Suppressor macrophage treated with lipopolysaccharide for 1 hour (primary cell): ENCODE measurements at places on chromosomes 11 and 22.

- no peak for DNase-seq
Measured at GRCh38 chr11:78735711-78736110, 161.0 kb upstream of the NARS2 start.

GRCh38 chr11:74577624-74578396 is 14.6 kb upstream of the POLD3 start:
- no peak for DNase-seq

DNA sequence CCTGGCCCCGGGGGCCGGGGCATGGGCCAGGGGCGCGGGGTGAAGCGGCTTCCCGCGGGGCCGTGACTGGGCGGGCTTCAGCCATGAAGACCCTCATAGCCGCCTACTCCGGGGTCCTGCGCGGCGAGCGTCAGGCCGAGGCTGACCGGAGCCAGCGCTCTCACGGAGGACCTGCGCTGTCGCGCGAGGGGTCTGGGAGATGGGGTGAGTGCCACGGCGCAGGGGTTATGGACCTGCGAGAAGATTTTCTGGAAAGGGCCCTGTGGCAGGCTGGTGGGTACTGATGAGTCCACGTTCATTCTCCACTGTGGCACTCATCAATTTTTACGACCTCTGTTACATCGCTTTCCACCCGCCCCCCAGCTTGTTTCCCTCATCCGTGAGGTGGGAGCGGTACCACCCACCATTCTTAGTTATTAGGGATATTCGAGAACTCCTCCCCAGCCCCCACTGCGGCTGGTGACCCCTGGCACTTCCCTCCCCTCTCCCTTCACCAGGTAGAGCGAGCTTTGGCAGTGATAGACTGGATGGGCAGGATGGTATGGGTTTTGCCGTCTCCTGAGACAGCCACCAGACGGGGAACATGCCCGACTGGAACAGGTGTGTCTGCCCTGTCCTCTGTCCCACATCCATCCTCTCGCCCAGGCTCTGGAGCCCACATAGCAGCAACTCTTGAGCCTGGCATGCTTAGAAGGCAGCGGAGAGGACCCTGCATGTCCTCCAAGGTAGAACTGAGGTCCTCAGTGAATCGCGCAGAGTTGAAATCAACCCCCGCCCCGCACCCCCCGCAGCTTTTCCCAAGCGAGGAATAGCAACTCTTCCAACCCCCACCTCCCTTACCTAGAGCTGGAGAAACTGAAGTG is 562 bp downstream of the DGAT2 start:
- no peak for DNase-seq

DNA sequence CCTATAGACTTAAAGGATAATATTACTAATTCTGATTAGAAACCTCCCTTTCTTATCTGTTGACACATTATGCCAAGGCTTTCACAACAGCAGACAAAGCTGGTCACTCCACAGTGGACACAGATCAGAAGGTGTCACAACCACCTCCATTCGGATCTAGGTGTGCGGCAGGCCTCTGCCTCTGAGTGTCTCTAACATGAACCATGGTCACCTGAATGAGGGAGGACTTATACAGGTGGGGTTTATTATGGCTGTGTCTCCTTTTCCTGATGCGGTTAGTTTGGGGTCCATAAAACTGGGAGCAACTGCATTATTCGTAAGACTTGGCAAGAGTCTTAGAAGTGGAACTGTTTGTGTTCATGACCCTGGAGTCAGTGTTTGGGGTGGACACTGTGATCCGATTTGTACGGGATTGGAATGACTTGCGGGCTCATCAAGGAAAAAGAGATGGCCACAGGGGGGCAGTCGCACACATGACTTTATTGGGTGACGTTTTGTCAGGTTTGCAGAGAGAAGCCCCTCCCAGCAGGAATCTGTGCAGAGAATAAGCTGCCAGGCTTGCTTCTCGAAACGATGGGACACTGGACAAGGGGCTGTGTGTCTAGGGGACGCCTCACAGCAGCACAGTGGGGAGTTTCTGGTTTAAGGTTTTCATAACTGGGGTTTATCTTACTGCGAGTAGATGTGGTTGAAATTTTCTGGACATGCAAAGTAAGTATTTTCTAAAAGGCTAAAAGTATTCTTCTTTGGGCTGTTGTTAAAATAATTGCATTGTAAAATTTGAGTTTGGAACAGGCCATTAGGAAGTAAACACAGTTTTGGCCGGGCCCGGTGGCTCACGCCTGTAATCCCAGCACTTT is 90.6 kb downstream of the GAB4 start:
- DNase-seq = peak; percentile 79

- no peak for DNase-seq
Measured at GRCh38 chr11:69391192-69392103, 90.0 kb upstream of the LINC01488 start.

DNA sequence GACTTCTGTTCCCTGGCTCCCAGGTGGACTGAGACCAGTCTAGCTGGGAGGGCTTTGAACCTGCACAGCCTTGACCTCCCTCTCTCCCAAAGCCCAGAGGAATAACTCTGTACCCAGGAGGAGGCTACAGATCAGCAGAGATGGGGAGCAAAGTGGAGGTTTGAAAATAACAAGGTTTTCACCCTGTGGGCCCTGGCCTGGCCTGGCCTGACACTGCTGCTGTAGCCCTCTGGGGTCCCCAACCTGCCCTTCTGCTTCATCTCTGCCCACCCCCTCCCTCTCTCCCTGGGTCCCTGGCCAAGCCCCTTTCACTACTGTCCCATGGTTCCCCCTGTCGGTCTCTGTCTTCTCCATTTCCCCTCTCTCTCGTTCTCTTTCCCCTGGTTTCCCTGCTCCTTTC is 225.2 kb downstream of the BUD13 start:
- DNase-seq = no peak

GRCh38 chr11:13339195-13340153 is 61.9 kb downstream of the BMAL1 start:
- peak; percentile 49 for DNase-seq

DNA sequence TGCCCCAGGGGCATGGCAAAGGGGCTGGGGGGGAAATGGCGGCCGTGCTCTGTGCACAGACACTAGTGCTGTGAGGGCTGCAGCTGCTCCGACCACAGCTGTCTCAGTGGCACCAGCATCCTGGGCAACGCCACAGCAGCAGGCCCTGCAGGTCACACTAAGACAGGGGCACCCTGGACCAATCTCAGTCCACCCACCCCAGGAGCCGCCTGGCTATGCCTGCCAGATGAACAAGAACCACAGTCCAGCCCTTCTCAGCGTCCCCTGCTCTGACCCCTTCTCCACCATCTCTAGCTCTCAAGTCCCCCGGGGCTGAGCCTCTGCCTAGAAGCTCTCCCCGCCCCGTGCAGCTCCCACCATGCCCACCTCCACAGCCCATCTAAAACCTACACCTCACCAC is 16.5 kb downstream of the TUBGCP6 start:
- no peak for DNase-seq

- peak; percentile 25 for DNase-seq
Measured at GRCh38 chr22:20494978-20495860, at the start of gene KLHL22. KLHL22 (minus strand) TSS chr22:20495795; CDS start chr22:20489211, 6,584 bp downstream.

DNA sequence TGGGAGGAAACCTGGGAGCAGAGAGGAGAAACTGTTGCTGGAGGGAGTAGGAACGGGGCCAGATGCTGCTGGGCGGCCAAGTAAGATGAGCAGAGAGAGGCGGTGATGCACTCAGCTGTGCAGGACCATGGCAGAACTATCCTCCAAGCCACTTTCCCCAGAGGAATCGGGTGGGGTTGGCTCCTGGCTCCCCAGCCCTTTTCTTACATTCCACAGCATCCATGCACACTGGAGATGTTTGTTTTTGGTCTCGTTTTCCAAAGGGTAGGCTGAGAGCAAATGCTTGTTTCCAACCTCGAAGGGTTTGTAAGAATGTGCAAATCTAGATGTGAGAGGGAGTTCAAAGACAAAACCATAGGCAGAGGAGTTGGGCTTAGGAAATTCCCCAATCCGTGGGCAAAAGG is 73.2 kb downstream of the DBX1 start:
- no peak for DNase-seq

DNA sequence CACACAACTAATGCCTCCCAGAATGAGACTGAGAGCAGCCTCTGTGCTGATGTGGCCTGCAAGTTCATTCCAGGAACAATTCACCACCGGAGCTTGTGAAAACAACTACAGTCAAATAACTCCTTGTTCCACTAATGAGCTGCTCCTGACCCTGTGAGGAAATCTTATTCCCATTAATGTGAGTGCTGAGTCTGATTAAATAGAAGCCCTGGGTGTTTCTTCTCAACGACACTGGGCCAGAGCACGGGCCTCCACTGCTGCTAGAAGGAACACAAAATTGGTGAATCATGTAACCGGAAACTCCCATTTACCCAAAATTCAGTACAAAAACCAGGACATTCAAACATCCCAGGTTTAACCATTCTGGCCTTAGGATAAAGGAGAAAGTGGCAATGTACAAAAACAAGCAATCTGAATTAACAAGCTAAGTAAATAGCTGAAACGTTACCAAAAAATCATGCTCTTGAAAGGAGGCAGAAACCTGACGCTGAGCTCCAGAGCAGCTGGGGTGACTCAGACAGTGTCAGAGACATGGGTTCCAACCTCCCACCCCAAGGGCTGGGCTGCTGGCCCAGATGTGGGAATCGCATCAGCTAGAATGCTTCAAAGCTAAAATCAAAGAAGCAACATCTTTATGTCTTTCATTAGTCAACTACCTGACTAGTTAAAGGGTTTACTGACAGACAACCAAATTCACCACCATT is 26.7 kb downstream of the SERGEF start:
- no peak for DNase-seq

GRCh38 chr11:67053896-67054329 is 2.7 kb upstream of the RHOD start:
- peak; percentile 59 for DNase-seq

GRCh38 chr22:43263645-43264514 is 76.9 kb upstream of the TTLL12 start:
- peak; percentile 91 for DNase-seq
